ENCODE measurements at places on chromosomes 5 and 9.

GRCh38 chr9:4713849-4714248, 27.2 kb downstream of the AK3 start:
- DNase-seq, result no peak

- no peak for DNase-seq
Measured at GRCh38 chr9:124304285-124304684, 46.5 kb downstream of the NEK6 start.

- no peak for DNase-seq
Measured at GRCh38 chr9:75064307-75065025, 23.5 kb downstream of the NMRK1 start.

DNA sequence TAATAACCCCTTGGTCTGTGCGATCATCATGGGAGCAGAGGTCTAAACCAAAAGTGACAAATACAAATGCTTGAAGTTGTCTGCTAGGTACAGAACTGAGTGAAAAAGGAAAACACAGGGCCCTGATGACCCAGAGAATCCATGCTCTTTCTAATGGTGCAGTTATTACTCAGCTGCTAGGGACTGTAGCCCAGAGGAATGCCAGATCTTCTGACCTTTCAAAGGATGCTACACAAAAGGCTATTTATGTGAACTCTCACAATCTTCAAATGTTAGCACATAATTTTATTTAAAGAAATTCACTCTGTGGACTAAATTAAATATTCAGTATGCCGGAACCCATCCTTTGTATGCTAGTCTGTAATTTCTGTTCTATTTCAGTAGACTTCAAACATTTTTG, 79.9 kb downstream of the PRR16 start:
- no peak for DNase-seq

DNA sequence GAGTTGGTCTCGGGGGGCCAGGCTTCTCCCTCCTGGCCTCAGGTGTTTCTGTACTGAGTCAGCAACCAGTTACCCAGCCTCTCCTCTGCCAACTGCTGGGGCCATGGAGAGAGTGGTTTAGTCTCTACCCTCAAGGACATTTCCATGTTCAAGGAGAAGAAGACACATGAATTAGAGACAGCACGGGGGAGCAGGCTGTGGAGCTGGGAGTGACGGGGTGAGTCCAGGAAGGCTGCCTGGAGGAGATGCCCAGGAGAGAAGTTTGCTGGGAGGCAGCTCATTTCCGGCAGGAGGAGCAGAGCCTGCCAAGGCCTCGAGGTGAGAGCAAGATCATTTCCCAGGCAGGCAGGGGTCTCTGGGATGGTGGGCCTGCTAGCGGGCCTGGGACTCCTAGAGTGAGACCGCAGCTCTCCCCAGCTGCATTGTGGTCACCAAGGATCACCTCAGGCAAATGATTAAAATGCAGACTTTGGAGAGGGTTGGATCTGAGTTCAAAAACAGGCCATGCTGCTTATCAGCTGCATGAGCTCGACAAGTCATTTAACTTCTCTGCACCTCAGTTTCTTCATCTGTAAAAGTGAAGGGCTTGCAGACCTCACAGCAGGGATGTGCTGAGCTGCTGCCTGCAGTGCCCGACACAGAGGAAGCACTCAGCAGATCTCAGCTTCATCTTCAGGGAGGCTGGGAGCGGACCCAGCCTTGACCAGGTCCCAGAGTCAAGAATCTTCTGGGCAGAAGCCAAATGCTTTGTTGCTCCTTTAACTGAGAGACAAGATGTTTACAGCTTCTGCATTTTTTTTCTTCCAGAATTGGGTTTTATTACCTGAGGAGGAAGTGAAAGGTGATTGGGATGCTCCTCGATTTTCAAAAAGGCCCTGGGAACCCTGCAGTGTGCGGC, 35.2 kb downstream of the NEK6 start:
- no peak for DNase-seq

DNA sequence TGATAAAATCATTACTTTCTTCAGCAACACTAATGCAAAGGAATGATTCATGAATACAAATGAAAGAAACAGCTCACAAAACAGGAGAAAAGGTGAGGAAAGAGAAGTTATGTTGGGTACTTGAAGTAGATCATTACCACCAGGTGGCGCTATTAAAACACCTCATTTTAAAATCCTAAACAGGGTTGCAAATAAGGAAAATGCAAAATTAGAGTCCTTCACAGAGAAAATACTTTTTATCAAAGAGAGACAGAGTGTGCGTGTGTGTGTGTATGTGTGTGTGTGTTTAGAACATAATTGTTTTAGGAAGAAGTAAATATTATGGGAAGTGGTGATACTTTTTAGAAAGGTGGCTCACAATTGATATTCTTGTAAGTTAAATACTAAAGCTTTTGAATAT, 49.5 kb upstream of the CD180 start:
- DNase-seq, result no peak
